ENCODE measurements at places on chromosomes 12 and 14.

GRCh38 chr14:33061667-33062325 is 123.1 kb downstream of the NPAS3 start:
- H3K27me3 ChIP-seq, result no peaks in the 10 kb centered on the region
- no peak overlapping the region for H3K27ac ChIP-seq
- no peak for DNase-seq
- no peaks in the 10 kb centered on the region for H3K36me3 ChIP-seq

- no peak for DNase-seq
- H3K27ac ChIP-seq, result no peak overlapping the region
These were observed 767.7 kb downstream of the DIO2 start for GRCh38 chr14:79443602-79444001.

DNA sequence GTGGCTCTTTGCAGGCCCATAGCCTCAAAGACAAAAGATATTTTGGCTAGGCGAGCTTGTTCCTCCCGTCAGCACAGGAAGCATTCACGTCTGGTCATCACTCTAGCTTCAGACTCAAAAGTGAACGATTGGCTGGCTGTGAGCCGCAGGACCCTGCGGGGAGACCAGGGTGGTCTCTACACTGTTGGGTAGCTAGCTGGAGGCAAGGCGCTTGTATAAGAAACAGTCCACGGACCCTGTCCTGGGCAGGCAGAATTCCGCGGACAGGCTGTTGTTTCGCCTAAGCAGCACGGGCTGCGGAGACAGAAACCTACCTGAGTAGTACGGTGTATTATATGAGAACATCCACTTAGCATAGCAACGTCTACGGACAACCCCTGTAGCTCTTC is 29.6 kb downstream of the WBP11 start:
- H3K27ac ChIP-seq, result peak overlapping the region; percentile 69
- no peaks in the 10 kb centered on the region for H3K27me3 ChIP-seq
- H3K4me3 ChIP-seq, result peak overlapping the region; percentile 87
- DNase-seq, result no peak
- H3K36me3 ChIP-seq, result no peaks in the 10 kb centered on the region
- peaks cover 40% of the 10 kb centered on the region for H3K4me1 ChIP-seq

DNA sequence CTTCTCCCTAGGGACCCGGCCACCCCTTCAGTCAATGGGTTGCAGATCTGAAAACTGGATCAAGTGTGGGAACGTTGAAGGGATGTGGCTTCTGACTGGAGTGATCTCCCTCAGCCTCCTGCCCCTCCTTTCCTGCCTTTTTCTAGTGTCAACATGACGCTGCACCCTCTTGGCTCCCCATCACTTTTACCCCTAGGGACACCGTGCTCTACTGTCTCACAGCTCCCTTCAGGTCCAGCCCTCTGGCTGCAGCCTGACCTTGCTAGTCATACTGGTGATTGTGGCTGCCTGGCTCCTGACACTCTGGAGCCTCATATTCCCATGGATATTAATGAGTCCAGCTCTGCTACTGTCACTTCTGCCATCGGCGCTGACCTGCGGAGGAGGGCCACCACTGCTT is 51.5 kb upstream of the RASSF3 start:
- H3K4me1 ChIP-seq, result no peaks in the 10 kb centered on the region
- H3K4me3 ChIP-seq, result no peak overlapping the region
- DNase-seq, result no peak

DNA sequence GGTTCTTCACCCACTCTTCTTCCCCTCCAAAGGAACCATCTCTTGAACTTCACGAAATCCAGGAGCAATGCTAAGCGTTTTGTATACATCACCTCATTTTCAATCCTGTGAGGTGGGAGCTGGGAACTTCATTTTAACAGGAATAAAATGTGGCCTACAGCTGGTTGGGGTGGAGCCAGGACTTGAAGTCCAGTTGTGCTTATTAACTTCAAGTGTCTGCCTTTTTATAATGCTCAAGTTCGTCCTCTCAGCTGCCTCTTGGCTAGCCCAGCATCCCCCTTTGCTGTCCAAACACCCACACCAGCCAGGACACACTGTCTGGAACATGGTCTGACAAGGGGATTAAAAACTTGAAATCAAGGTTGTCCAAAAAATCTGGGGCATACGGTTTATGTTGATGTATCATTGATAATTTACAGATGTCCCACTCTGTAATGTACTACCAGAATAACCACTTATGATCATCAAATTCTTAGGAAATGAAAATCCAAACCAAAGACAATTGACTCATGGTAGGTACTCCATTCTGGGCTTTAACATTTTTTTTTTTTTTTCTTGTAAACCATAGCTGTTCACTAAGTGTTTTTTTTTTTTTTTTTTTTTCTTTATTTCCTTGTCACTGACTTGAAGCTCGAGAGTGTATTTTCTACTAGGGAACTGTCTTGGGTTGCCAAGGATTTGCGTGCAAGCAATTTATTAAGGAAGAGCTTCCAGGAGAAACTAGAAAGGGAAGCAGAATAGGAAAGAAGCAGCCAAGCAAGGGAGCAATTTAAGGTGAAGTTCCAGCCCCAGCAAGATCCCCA is 252.3 kb downstream of the EFCAB11 start:
- H3K36me3 ChIP-seq, result no peaks in the 10 kb centered on the region
- H3K27me3 ChIP-seq, result no peaks in the 10 kb centered on the region
- peak overlapping the region; percentile 80 for H3K4me3 ChIP-seq
- H3K27ac ChIP-seq, result peak overlapping the region; percentile 71
- no peak for DNase-seq

DNA sequence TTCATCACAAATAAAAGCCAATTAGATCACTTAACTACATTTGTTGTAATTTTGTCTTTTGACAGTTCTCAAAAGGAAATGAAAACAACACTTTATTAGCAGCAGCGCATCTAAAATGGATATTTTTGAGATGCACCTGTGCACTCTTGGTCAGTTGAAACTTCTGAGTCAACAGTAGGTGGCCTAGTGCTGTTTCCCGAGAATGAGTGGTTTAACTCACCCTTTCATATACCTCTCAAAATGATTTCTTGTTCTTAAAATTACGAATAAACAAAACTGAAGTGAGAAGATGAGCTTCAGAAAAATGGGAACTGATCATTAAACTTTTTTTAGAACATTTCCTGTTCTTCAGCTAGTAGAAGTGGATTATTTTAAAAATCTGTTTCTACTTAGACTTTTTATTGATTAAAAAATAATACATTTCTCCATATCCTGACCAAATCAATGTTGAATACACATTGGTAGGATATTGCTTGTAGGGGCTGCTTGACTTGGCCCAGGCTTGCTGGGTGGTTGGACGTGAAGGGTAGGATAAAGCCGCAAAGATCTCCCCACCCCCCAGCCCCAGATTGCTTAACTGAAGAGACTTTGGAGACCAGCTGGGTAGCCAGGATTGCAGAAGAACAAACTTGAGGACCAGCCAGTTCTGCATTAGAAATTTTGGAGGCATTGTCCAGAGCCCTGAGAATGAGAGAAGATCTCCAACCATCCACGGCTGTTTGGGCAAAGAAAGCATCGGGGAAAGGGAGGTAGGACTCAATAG is 22.3 kb upstream of the STK38L start:
- DNase-seq, result peak; percentile 26
- H3K4me3 ChIP-seq, result no peak overlapping the region
- H3K36me3 ChIP-seq, result no peaks in the 10 kb centered on the region
- H3K27ac ChIP-seq, result no peak overlapping the region

- H3K4me1 ChIP-seq, result peaks cover 21% of the 10 kb centered on the region
- H3K36me3 ChIP-seq, result no peaks in the 10 kb centered on the region
- no peaks in the 10 kb centered on the region for H3K27me3 ChIP-seq
These were observed 5.7 kb downstream of the PAWR start for GRCh38 chr12:79685068-79685467.

DNA sequence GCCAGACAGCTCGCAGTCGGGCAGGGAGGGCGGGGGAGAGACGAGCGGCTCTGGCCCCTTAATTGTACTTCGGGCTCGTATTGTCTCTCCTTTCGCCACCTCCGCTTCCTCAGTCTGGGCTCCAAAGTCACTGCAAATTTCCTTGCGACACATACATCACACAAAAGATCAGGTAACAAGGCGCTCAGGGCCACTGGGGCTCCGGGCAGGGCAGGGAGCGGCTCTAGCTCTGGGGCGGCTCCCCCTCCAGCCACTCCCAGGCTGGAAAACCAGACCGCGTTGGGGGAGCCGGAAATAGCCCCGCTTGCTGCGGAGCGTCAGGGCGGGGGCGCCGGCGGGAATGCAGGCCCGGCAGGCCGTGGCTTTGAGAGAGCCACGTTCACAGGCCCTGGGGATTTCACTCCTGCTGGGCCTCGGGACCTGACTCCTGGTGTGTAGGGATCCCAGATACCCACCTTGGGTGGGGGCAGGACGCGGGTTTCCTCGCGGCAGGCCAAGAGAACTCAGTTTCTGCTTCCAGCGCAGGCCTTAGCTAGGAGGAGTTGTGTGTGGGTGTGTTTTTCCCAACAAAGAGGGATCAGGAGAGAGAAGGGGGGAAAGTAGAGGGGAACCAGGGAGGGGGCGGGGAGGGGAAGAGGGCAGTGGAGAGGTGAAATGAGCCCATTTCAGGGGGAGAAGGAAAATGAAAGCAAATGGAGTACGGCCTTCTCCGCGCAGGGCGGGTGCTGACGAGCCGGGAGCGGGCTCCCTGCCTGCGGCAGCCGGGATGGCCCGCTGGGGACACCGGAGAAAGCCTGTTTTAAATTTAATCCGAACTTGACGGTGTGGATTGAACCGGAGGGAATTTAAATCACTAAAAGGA is 4.4 kb upstream of the HOXC9 start:
- H3K36me3 ChIP-seq, result no peaks in the 10 kb centered on the region
- H3K27me3 ChIP-seq, result peaks cover 98% of the 10 kb centered on the region
- no peak overlapping the region for H3K27ac ChIP-seq
- peak overlapping the region; percentile 57 for H3K4me3 ChIP-seq
- peak; percentile 62 for DNase-seq

DNA sequence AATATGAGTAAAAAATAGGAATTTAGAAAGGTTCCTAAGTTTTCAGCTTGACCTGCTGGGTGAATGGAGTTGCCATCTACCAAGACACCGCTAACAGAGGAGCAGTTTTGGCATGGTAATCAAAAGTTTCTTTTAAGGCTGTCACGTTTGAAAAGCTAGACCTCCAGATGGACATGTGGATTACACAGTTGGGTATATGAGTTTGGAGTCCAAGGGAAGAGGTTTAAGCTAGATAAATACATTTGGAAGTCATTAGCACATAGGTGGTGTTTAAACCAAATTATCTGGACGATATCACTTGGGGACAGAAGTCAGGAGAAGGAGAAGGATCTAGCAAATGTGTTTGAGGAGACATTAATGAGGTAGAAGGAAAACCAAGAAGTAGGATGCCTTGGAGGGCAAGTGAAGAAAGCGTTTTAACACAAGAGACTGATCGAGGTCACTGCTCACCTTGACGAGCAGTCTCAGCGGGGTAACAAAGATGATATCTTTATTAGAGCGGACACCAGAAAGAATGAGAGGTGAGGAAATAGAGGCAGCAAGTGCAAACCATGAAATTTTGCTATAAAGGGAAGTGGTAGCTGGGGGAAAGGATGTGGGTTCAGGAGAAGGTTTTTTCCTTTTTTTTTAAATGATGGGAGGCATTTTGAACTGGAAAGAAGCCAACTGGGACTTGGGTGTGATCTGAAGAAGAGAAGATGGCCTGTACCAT is 17.6 kb downstream of the PNP start:
- H3K36me3 ChIP-seq, result no peaks in the 10 kb centered on the region
- DNase-seq, result no peak
- no peak overlapping the region for H3K4me3 ChIP-seq
- H3K27ac ChIP-seq, result no peak overlapping the region
- no peaks in the 10 kb centered on the region for H3K27me3 ChIP-seq
- peaks cover 50% of the 10 kb centered on the region for H3K4me1 ChIP-seq

DNA sequence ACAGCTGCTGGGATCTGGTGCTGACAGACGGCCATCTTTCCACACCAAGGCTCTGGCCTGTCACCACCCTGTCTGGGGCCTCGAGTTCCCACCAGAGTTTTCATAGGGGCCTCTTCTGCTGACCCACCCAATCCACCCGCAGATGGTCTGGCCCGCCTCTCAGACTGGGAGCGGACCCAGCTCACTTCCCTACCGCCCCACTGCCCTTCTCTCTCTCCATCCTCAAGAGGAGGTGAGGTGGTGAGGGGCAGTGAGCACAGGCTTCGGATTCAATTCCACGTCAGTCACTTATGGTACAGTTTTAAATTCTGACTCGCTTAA is 12.3 kb upstream of the RPS6KL1 start:
- H3K4me3 ChIP-seq, result no peak overlapping the region
- H3K27me3 ChIP-seq, result no peaks in the 10 kb centered on the region

GRCh38 chr14:68796418-68797101 is 3.7 kb upstream of the ZFP36L1 start:
- peak overlapping the region; percentile 82 for H3K4me3 ChIP-seq
- peaks cover 6% of the 10 kb centered on the region for H3K36me3 ChIP-seq
- peak overlapping the region; percentile 100 for H3K27ac ChIP-seq
- H3K4me1 ChIP-seq, result peaks cover 37% of the 10 kb centered on the region

DNA sequence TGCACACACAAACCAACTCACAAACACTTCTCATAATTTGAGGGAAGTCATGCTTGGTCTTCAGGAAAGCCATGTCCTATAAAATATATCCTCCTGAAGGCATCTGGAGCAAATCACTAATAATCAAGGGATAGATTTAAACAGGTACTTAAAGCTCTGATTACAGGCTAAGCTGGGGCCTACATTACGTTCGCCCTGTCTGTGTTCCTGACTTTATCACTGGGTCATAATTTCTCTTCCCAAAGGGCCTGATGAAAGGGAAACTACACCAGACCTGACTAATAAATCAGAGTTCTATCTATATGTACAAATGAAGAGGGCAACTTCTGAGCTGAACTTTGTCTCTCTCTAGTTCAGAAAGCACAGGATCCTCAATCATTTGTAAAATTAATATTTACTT is 43.9 kb upstream of the RASSF8 start:
- no peak overlapping the region for H3K27ac ChIP-seq
- no peaks in the 10 kb centered on the region for H3K4me1 ChIP-seq
- H3K4me3 ChIP-seq, result no peak overlapping the region
- no peak for DNase-seq

- no peak overlapping the region for H3K27ac ChIP-seq
- H3K36me3 ChIP-seq, result no peaks in the 10 kb centered on the region
- no peaks in the 10 kb centered on the region for H3K4me1 ChIP-seq
- DNase-seq, result no peak
- no peaks in the 10 kb centered on the region for H3K27me3 ChIP-seq
These were observed 1526.3 kb downstream of the AACS start for GRCh38 chr12:126591533-126591932.

GRCh38 chr14:77407158-77407557 is 16.2 kb downstream of the NOXRED1 start:
- H3K4me1 ChIP-seq, result peaks cover 3% of the 10 kb centered on the region
- no peak overlapping the region for H3K27ac ChIP-seq
- DNase-seq, result no peak
- H3K4me3 ChIP-seq, result no peak overlapping the region
- no peaks in the 10 kb centered on the region for H3K36me3 ChIP-seq
- no peaks in the 10 kb centered on the region for H3K27me3 ChIP-seq

- H3K4me3 ChIP-seq, result no peak overlapping the region
- peaks cover 3% of the 10 kb centered on the region for H3K36me3 ChIP-seq
- H3K4me1 ChIP-seq, result peaks cover 16% of the 10 kb centered on the region
- DNase-seq, result no peak
- H3K27me3 ChIP-seq, result no peaks in the 10 kb centered on the region
- no peak overlapping the region for H3K27ac ChIP-seq
These were observed 5.8 kb downstream of the GNS start for GRCh38 chr12:64753427-64753826.

Data from B cell (primary cell).